Left ventricle myocardium inferior (tissue), 1 donor: ENCODE measurements at places on chromosomes 3 and 15. TPM values are rescaled to one million over a fixed set of nuclear protein-coding genes. Genes with fewer than 3 reads are reported as not detected.

The CCDC71 gene
- total RNA-seq = 11.9 TPM

The RPP25 gene
- 2.4 TPM for total RNA-seq

The CELSR3 gene
- total RNA-seq = 0.14 TPM

The SPG21 gene
- 47.2 TPM for total RNA-seq

The SEMA3G gene
- total RNA-seq = 9.2 TPM

The NR2E3 gene
- not detected for total RNA-seq

The SSUH2 gene
- 1.1 TPM for total RNA-seq

The APOD gene
- total RNA-seq = 92.5 TPM

The AMIGO3 gene
- not detected for total RNA-seq

The CLDN11 gene
- total RNA-seq = 4.3 TPM

The IQCF5 gene
- not detected for total RNA-seq

The GNAT1 gene
- total RNA-seq = not detected

The LRRN1 gene
- 0.11 TPM for total RNA-seq

The HGD gene
- total RNA-seq = 0.49 TPM

The RTP3 gene
- not detected for total RNA-seq
